ENCODE measurements at places on chromosomes 11 and 22.

- DNase-seq = no peak
Observed at GRCh38 chr11:75715688-75716087, 1.9 kb upstream of the MOGAT2 start.

- no peak for DNase-seq
Observed at GRCh38 chr11:86013713-86014112, 55.2 kb downstream of the PICALM start.

DNA sequence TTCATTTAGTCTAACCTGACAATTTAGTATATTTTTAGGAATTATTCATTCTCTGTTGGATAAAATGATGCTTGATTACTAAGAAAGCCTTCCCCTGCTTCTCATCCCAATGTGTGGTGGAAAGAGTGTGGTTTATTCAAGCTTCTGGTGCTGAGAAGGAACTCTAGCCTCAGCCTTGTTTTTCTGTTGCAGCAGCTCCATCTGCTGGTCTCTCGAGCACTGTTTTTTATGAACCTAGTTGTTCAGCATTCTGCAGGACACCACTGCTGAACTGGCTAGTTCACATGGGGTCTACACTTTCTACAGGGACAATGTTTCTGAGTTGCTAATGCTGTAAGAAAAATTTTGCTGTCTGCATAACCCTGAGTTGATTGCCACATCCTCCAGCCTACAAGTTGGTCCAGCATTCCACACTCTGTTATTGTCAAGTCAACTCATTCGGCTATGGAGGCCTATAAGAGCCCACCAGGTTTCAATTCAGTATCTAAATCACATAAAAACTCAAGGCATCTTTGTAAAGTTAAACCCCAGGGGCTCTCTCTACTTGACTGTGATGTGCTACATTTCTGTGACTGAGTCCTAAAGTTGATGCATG is 14.3 kb downstream of the OR2AG2 start:
- peak; percentile 68 for DNase-seq

- no peak for DNase-seq
Observed at GRCh38 chr11:34300026-34300925, 57.5 kb downstream of the ABTB2 start.

DNA sequence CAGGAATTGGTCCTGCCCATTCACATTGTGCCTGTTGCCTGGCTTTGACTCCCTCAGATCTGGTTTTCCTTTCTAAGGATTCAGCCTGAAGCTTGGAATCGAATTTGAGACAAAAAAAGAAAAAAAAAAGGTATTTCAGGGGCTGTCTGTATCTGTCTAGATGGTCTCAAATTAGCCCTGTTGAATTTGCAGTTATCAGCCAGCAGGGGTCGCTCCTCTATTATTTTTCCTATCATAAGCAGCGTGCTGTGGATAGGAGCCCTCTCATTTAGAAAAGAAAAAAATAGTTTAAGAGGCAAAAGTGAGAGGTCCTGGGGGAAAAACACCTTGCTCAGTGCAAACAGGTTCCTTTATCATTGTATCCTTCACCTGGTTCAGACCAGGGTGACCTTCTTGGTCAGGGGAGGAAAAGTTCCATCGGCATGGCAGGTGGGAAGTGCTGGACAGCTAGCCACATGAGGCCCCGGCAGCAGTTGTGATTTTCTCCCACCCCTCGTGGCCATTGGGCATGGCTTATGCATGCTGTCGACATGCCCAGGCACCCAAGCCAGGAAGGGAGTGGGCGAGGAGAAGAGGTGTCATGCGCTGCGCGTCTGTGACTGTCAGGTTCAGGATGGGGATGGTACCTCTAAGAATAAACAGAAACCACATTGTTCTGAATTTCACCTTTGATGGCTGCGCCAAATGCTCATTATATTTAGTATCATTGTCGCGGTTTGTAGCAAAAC is 13.1 kb downstream of the OR5AK2 start:
- peak; percentile 1 for DNase-seq

DNA sequence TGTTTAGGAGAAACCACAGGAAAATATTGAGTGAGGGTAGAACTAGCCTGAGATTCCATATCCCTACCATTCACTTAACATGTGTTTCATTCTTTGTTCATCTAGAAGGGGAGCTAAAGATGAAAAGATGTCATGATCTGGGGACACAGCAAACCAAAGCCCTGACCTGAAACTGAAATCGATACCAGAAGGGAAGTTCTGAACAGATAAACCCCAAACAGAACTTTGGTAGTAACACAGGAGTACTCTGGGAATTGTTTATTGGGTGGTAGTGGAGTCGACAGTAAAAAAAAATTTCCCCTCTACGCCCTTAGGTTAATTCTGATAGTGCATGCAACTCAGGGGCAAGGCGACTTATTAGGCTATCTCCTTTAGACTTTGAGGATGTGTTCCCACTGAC is 27.2 kb downstream of the OR2AT4 start:
- DNase-seq = no peak

DNA sequence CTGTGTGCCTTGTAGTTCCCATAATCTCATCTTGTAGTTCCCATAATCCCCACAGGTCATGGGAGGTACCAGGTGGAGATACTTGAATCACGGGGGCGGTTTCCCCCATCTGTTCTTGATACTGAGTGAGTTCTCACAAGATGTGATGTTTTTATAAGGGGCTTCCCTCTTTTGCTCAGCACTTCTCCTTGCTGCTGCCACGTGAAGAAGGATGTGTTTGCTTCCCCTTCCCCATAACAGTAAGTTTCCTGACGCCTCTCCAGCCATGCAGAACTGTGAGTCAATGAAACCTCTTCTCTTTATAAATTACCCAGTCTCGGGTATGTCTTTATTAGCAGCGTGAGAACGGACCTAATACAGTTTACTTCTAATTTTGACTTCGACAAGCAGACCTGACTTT is 14.0 kb upstream of the SMIM38 start:
- DNase-seq = no peak

- no peak for DNase-seq
Observed at GRCh38 chr11:13784855-13785254, 116.4 kb downstream of the FAR1 start.

DNA sequence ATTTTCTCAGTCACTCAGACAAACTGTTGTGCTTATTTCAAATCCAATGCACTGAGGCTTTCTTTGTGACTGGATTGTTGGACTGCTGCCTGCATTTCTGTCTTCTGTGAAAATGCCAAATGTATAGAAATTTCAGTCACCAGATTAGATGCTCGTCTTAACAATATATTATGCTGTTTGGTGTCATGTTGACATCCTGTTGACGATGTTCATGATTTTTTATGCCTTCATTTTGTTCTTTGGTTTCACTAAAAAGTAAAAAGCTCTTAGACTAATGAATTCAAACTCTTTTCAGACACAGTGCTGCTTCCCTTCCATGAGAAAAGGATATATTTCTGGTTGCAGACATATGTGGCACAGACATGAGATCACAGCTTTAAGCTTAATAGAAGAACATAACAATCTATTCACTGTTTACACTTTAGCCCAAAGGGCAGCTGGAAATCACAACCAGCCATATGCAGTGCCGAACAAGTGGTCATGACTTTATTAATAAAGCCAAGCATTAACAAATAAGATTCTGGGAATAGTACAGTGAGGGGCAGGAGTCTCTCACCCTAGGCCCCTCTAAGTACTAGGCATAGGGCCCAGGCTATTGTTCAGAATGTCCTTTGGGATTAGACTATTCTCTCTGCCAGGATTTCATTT is 9.4 kb upstream of the SOX6 start:
- no peak for DNase-seq

DNA sequence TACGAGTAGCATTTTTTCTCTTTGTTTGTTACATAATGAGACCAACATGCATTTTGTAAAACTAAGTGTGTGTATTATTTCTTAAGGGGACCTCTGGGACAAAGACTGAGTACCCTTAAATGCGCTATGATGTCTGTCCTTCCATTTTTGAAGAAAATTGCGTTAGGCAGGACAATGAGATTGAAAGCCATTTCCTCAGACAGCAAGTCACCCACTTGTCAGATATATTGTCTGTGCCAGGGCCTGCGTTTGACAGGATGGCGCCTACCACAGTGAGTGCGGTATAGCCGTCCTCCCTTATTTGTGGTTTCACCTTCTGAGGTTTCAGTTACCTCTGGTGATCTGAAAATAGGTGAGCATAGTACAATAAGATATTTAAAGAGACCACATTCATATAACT is 2.2 kb downstream of the AP2A2 start:
- DNase-seq = peak; percentile 46

GRCh38 chr11:1039481-1040427 is 3.2 kb upstream of the MUC6 start:
- no peak for DNase-seq

- DNase-seq = no peak
Observed at GRCh38 chr11:100359281-100359680, 327.8 kb upstream of the ARHGAP42 start.

DNA sequence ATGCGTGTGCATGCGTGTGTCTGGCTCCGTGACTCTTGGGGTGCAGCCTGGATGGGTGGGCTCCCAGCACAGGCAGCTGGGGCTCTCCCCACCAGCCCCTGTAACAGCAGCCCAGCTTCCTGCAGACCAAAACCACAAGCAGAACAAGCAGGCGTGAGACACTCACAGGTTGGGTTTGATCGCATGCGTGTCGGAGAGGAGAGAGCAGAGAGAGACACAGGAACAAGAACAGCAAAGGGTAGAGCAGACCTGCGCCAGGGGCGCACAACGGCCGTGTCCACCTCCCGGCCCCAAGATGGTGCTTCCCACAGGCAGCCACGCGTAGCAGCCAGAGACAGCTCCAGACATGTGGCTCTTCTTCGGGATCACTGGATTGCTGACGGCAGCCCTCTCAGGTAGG is at the start of gene CD6:
CD6 (plus strand) TSS at position 161 of the 400 bp plus-strand sequence; CDS start at position 347, 186 bp downstream.
- peak; percentile 82 for DNase-seq

DNA sequence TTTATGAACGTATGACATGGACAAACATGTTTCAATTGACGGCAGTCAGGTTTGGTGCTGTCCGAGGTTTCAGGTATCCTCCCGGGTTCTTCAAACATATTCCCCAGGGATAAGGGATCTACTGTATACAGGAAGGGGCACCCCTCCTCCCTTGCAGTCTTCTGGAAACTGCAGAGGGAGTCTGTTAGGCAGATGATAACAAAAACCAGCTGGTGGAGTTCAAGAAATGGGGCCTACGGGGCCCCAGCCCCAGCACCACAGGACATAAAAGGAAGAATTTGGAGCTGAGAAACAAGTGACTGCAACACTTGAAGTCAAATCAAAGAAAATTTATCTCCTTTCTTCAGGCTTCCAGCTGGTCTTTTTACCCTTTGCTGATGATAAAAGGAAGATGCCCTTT is 32.1 kb downstream of the SNU13 start:
- DNase-seq = no peak

- no peak for DNase-seq
Observed at GRCh38 chr11:97657852-97658251, 1268.0 kb downstream of the JRKL start.

DNA sequence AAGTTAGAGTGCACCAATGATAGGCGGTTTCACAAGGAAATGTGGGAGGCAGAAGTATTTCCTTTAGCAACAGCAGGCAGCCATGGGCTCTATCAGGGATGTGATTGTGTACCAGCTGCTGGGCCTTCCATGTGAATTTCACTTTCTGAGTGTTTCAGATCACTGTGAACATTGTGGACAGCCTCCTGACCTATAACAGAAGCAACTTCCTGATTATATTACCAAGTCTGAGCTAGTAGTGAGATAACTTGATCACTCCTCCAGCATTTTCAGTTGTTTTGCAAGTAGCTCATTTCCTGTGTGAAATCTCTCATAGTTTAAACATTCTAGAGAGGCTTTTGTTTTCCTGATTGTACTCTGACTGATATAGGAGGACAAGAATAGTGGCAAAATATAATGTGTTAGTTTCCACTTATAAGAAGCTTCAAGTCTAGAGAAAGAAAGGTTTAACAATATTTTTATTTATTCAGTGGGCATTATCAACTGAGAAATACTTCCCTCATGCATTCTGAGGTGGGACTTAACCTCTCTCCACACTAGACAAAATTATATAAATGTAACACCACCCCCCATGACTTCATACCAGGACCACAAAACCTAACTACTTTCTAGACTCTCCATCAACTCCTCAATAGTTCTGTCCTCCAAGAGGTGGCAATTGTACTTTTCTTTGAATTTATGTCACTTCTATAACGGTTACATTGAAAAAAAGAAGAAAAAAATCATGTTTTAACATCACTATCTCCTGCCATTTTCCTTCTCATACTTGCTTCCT is 184.2 kb upstream of the LUZP2 start:
- no peak for DNase-seq

- peak; percentile 91 for DNase-seq
Observed at GRCh38 chr22:23696326-23696851, 5.6 kb downstream of the RGL4 start.

DNA sequence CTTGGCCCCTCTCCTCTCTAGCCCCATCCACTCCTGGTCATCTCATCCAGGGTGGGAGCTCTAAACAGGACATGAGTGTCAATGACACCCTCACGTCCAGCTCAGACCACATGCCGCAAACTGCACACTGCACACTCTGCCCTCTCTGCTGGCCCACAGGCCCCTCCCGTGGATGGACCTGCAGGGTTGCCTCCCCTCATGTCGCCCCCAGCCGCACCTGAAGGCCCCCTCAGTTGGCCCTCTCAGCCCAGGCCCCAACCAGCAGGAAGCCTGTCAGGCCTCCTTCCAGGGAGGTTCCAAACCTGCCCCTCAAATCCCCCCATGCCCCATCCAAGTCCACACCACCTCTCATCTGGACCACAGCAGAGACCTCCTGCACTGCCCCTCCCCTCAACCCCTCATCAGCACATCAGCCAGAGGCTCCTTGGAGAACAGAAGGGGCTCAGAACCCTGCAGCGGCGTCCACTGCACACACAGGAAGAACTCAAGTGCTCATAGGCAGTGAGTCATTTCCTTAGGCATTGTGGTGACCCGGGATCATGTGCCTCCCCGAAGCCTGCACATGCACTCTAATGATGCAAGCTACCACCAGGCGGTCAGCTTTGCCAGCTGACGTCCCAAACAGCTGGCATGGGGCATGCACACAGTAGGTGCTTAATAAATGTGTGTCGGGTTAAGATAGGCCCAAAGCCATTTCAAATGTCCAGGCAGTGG is 12.9 kb upstream of the CDKN1C start:
- DNase-seq = peak; percentile 87

DNA sequence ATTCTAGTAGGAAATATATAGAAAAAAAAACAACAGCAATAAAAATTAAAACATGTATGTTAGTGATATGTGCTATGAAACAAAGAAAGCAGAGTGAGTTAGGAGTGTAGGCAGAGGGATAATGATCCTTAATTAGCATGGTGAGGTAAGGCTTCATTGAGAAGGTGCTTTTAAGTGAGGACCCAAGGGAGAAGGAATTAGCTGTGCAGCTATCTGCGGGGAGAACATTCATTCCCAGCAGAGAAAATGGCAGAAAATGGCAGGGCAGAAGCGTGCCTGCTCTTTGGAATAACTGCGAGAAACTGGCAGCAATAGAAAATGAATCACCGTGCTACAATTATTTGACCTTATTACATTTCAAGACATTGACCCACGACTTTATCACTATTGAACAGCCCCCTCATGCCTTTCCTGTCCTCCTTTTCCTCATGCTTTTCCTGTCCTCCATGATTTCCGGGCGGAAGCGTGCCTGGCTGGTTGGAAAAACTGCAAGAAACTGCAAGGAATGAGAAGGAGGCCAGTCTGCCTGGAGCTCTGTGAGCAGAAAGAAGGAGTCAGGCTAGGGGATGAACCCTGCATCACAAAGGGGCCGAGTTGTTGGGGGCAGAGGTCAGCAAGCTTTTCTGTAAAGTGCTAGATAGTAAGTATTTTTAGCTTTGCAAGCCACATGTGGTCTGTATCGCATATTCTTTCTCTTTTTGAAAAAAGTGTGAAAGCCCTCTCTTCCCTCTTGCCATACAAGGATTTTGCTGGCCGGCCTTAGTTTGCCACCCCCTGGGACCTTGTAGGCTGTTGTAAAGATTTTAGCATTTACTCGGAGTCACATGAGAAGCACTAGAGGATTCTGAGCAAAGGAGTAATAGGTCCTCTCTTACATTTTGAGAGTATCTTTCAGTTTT is 37.1 kb upstream of the SWAP70 start:
- no peak for DNase-seq

Measured in activated CD4-positive, alpha-beta T cell treated with anti-CD3 and anti-CD28 coated beads, Interleukin-2, Interleukin-6, amounts not matched to agents 100 ng/mL and 50 ng/mL, durations not matched to agents 16 hours and 8 hours (primary cell).